ENCODE measurements at places on chromosomes 7 and 10. TPM values are rescaled to one million over a fixed set of nuclear protein-coding genes. Genes with fewer than 3 reads are reported as not detected.

COX19 gene
- total RNA-seq, result 11.7 TPM

ADCY1 gene
- total RNA-seq, result 14.6 TPM

GRCh38 chr7:29287366-29287765 lies 92.8 kb downstream of the CHN2 start:
- H3K27me3 ChIP-seq, result no peaks in the 10 kb centered on the region
- H3K4me3 ChIP-seq, result no peak overlapping the region
- peaks cover 41% of the 10 kb centered on the region for H3K4me1 ChIP-seq
- DNase-seq, result no peak
- H3K27ac ChIP-seq, result no peak overlapping the region

DNA sequence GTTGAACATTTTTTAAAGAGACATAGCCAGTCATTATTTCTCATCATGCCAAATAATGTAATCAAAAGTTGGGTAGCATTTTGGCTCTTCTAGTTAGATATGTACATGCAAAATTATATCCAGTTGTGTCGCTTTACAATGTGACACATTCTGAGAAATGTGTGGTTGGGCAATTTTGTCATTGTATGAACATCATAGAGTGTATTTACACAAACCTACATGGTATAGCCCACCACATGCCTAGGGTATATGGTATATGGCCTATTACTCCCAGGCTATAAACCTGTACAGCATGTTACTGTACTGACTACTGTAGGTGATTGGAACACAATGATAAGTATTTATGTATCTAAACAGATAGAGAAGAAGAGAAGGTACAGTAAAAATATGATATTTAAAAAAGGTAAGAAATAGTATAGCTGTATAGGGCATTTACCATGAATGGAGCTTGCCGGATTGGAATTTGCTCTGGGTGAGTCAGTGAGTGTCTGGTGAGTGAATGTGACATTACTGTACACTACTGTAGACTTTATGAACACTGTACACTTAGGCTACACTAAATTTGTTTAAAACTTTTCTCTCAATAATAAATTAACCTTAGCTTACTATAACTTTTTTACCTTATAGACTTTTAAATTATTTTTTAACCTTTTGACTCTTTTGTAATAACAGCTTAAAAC lies 16.5 kb downstream of the ZNF365 start:
- H3K4me3 ChIP-seq, result no peak overlapping the region
- no peak overlapping the region for H3K27ac ChIP-seq
- H3K36me3 ChIP-seq, result no peaks in the 10 kb centered on the region
- no peaks in the 10 kb centered on the region for H3K27me3 ChIP-seq
- peaks cover 8% of the 10 kb centered on the region for H3K4me1 ChIP-seq

DNA sequence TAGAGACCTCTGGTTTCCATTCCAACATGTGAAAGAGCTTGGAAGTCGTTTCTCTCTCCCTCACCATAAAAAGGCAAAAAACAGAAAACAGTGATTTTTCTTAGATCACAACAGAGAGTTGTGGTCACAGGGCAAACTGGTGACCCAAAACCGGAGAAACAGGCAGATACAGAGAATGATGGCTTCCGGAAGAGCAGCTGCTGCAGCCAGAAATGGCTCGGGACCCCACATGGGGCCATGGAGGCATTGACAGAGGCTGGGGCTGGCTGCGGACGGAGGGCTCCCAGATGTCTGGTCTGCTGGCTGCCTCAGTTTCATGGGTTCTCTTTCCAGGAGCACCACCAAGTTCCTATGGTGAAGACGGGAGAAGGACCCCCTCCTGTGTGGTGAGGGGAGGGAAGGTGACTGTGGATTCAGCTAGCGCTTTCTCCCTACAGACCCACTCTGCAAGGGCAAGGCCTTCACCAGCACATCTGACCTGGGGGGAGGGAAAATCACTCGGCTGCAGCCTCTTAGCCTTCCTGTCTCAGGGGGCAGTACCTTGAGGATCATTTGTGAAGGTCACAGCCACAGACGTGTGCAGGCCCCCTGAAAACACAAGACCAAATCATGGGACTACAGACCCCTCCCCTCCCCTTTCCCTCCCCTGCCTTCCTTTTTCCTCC lies 81.4 kb downstream of the WDR37 start:
- H3K4me1 ChIP-seq, result no peaks in the 10 kb centered on the region
- no peak overlapping the region for H3K27ac ChIP-seq
- no peaks in the 10 kb centered on the region for H3K27me3 ChIP-seq

GRCh38 chr7:9097565-9098060 lies 664.2 kb downstream of the NXPH1 start:
- no peaks in the 10 kb centered on the region for H3K36me3 ChIP-seq
- DNase-seq, result no peak

DNA sequence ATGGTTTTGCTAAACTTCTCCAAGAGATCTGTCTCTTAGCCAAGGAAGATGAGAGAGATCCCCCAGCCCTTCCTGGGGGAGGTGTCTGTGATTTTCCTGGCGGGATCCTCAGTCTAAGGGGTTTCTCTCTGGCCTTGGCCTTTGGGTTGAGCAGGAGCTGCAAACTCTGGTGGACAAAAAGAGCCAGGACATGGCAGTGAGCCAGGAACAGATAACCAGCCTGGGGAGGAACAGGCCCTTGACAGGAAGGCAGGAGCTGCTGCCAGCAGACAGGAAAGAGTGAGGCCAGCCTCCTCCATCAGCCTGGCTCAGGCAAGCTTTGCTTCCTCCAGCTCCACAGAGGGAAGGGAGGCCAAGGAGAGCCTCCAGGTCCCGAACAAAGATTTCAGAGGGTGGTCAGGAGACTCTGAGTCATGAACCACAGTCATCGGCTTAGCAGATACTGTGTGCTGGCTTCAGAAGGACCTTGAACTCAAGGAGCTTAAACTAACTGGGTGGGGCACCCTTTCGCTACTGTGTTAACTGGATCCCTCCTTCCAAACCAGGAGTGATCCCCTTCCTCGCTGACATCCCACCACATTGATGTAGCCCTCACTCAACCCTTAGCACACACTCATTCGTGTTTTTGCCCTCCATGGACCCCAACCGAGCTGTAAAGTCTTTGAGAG lies 34.7 kb downstream of the DDIT4 start:
- H3K4me3 ChIP-seq, result no peak overlapping the region
- H3K27ac ChIP-seq, result no peak overlapping the region
- H3K36me3 ChIP-seq, result no peaks in the 10 kb centered on the region
- no peak for DNase-seq
- no peaks in the 10 kb centered on the region for H3K27me3 ChIP-seq

GRCh38 chr10:12681252-12681651 lies 320.3 kb downstream of the CCDC3 start:
- H3K4me3 ChIP-seq, result no peak overlapping the region
- no peaks in the 10 kb centered on the region for H3K36me3 ChIP-seq
- H3K27ac ChIP-seq, result no peak overlapping the region
- no peak for DNase-seq
